NCI-H1417 (cell line): ENCODE measurements at places on chromosomes 1 and 21.
A peak's percentile ranks its signal among the peaks of the same experiment; 100 is the strongest.

GRCh38 chr1:171998711-171999110 is 157.4 kb downstream of the DNM3 start:
- no peak for DNase-seq

DNA sequence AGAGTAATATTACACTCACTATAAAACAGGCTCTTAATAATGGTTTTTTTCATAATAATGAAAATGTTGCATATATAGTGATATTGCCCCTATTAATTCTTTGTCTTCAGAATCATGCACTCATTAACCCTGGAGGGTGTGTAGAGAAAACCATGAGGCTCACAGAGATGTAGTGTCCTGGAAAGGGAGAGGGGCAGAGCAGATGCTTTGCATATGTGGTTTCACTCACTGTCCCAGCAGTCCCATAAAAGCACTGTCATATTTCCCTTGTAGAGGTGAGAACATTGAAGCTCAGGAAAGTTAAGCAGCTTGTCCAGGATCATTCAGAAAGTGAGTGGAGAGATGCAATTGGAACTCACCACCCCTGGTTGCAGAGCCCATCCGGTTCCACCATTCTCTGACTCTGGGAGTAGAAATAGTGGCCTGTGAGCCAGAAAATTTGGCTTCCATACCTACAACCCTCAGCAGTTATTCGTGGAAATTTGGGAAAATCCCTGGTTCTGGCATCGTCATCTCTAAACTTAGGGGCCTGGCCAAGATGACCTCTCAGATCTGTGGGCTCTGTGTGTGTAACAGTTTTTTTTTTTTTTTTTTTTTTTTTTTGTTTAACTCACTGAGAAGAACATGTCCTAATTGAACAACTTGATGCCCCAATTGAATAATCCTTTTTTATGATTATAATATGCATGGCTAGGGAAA is 86.4 kb downstream of the RGL1 start:
- no peak for DNase-seq

GRCh38 chr1:160438935-160439334 is 38.6 kb downstream of the VANGL2 start:
- no peak for DNase-seq

DNA sequence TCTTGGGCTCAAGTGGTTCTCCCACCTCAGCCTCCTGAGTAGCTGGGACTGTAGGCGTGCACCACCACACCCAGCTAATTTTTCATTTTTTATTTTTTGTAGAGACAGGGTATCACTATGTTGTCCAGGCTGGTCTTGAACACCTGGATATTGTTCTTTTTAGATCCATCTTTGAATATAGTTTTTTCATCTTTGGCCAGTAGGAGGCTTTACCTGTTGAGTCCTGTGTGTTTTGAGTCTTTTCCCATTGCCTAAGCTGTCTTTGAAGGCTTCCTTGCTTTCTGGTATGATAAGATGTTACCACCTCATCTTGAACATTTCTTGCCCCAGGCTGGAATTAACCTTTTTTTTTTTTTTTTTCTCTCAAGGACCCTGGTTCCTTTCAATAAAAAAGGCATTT is 387.8 kb upstream of the RUNX1 start:
- DNase-seq: no peak

DNA sequence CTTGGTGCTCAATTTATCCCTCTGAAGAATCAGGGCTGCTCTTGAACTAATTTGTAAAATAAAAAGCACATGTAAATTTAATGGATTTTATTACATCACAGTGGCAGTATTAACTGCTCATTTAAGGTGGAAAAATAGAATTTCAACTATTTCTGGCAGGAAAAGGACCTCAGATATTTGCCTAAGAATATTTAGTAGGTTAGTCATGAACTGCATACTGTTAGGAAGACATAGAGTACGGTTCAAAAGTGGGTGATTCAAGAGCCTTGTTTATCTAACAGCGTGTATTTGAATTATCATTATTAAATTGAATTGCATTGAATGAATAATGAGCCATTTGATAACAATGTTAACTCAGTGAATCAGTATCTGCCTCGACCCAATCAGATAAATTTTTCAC is 248.8 kb upstream of the PBX1 start:
- no peak for DNase-seq

GRCh38 chr1:44294588-44295007 is 60.5 kb downstream of the ERI3 start:
- peak; percentile 69 for DNase-seq

- no peak for DNase-seq
Measured at GRCh38 chr1:245301162-245301580, 146.4 kb downstream of the KIF26B start.

GRCh38 chr21:14454016-14455009 is 71.4 kb upstream of the HSPA13 start:
- no peak for DNase-seq

DNA sequence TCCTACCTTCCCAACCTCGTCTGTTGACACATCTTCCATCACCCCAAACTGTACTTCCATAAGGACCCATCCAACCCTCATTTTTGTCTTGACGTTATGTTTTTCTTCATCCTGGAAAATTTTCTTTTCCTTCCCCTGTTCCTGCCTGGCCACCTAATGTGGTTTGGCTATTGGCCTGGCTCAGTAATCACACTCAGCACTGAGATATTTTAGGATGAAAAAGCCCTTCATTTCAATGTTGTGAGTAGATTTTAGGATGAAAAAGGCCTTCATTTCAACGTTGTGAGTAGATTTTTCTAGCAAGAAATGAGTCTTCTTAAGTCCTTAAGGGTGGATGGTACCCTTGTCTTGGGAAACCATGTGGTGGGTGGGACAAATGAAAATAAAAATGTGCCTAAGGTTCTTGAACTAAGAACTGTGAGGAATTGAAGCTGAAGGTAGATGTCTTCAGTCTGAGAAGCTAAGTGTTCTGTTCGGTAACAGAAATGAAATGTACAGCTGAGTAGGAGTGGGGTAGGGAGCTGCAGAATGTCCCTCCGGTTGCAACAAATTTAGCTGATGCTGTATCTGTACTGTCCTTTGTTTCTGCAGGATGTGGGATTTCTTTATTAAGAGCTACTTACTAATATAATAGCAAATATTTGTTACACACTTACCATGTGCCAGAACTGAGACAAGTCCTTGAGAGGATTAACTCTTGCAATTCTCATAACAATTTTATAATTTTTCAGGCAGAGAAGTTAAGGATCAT is 36.1 kb downstream of the DNTTIP2 start:
- DNase-seq: no peak

DNA sequence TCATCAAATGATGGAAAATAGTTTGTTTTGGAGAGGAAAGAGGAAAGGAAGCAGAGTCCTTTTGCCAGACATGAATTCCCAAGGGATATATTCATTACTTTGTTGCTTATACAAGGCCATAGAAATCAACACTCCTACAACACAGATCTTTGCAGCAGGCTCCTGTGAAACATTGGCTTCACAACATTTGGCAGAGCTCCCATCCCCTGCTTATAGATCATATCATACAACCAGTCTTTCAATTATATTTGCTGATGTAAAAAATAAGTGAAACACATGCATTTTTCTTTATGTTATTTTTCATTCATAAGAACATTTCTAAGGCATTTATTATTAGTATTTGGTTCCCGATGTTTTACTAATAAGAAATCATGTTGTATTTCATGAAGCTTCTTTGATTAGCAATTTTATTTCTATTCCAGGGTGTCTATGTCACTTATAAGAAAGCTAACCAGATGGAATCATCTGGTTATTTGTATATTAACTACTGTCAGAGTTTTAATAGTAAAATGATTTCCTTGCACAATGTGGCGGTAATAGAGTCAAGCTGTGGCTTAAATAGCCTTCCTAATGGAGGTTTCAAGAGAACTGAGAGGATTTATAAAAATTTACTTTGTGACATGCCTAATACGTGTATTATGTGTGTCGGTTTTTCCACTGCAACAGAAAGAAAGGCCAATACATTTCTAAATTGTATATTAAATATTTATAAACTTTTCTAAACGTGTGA is 470.3 kb upstream of the NCAM2 start:
- no peak for DNase-seq

DNA sequence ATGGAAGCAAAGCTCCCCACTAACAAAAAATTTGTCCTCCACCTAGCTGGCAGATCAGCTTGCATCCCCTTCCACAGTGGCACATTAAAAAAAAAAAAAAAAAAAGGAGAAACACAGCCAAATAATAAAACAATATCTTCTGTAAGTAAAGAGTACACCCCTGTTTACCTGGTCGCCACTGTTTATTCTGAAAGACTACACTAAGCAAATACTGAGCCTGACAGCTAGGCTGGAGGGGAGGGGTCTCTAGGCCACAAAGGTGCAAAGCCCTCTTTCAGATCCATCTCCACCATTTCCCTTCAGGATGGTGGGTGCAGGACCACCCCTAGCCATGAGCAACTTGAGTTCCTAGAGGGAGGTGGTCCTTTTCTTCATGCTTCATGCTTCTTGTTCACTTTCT is 22.8 kb upstream of the SLC45A3 start:
- no peak for DNase-seq

GRCh38 chr1:54818461-54819194 is 17.5 kb upstream of the TTC22 start:
- no peak for DNase-seq

DNA sequence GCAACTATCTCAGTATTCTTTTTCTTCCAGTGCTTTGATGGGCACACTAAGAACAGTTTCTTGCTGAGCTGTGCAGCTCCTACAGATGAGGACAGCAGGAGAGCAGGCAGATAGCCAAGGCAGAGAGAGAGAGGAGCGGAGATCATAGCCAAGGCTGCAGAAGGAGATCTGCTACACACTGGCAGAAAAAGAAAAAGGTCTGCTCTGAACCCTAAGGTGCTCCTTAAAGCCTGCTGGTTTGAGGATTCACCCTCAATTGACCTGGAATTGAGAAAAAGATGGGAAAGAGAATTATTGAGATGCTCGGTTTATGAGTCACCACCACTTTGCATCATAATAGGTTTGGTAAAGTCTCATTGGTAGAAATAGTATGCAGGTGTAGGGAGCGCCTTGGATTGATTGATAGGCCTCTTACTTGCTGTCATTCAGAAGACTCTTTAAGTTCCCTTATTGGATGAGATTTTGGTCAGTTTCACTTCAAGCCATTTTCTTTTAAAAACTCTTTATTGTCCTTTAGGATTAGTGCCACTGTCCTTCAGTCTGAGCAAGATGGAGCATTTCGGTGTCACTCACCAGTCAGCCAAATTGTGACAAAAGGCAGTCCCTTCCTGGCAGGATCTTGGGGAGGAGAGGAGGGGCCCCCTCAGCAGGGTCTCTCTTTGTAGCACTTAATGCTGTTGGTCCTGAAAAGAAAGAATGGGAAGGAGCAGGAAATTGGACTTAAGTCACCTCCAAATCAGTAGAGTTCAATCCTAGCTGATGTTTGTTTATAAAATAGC is 685.0 kb downstream of the ADGRL2 start:
- peak; percentile 27 for DNase-seq

- no peak for DNase-seq
Measured at GRCh38 chr1:2271841-2272655, 43.9 kb downstream of the SKI start.

- DNase-seq: no peak
Measured at GRCh38 chr1:62448221-62448933, 11.5 kb downstream of the USP1 start.

GRCh38 chr1:19435851-19436455 is 49.4 kb downstream of the CAPZB start:
- no peak for DNase-seq

DNA sequence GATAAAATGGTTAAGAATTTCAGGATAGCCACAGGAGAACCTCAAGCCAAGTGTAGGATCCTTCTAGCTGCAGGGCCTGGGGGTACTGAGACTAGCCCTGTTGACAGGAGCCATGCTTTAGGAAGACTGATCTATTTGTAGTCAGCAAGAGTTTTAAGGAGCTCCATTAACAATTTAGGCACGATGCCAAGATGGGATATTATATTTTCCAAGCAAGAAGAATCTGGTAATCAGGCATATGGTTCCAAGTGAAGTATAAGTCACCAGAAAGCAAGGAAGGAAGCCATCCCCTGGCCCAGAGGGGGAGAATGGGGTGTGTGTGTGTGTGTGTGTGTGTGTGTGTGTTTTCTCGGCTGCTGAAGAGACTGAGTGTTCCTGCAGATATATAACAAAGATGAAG is 7.0 kb downstream of the IFNAR2 start:
- no peak for DNase-seq

- no peak for DNase-seq
Measured at GRCh38 chr21:46610018-46610701, 5.3 kb upstream of the S100B start.

GRCh38 chr1:113868387-113869083 is 3.0 kb downstream of the PTPN22 start:
- no peak for DNase-seq

DNA sequence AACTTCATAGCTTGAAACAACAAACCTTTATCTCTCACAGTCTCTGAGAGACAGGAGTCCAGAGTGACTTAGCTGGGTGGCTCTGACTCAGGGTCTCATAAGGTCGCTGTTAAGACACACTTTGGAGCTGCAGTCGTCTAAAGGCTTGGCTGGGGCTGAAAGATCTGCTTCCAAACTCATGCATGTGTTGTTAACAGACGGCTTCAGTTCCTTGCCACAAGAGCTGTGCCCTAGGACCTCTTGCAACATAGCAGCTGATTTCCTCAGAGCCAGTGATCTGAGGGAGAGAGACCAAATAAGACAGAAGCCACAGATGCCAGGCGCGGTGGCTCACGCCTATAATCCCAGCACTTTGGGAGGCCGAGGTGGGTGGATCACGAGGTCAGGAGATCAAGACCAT is 176.8 kb downstream of the DISC1 start:
- no peak for DNase-seq

- DNase-seq: peak; percentile 66
Measured at GRCh38 chr1:46757247-46757955, 38.5 kb upstream of the EFCAB14 start.

- no peak for DNase-seq
Measured at GRCh38 chr1:165862448-165862847, 35.0 kb downstream of the UCK2 start.

DNA sequence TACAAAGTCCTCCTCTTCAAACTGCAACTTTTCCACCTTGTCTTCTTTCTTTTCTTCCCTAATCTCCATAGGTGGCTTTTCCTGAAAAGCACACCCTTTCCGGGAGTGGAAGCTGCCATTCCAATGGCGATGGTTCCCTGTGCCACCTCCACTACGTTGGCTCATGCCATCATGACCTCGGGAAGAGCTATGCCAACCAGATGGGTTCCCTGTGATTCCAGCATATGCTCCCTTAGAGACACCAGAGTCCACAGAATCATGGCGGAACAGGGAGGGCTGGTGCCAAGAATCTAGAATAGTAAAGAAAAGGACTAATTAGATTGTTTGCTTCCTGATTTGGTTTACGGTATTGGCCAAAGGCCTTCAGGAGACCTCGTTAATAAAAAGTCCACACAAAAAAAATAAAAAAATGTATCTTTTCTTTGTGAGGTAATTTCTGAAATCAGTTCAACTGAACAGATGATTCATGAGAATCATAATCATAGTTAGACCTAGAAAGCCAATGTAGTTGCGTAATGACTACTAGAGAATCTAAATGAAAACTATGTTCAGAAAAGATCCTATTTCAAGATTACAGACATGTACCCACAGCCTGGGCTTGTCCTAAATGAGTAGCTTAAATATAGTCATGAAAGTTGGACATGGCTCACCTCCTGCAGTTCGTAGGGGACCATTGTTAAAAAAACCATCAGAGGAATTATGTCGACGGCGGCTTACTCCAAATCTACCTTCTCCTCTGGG is 30.9 kb upstream of the CCDC17 start:
- DNase-seq: no peak

- DNase-seq: no peak
Measured at GRCh38 chr1:245213066-245213831, 58.5 kb downstream of the KIF26B start.
